Stimulated activated naive CD4-positive, alpha-beta T cell treated with Interleukin-2 at 50 U/mL for 16 hours (primary cell): ENCODE measurements at places on chromosomes 12 and 14.
A peak's percentile ranks its signal among the peaks of the same experiment; 100 is the strongest.

DNA sequence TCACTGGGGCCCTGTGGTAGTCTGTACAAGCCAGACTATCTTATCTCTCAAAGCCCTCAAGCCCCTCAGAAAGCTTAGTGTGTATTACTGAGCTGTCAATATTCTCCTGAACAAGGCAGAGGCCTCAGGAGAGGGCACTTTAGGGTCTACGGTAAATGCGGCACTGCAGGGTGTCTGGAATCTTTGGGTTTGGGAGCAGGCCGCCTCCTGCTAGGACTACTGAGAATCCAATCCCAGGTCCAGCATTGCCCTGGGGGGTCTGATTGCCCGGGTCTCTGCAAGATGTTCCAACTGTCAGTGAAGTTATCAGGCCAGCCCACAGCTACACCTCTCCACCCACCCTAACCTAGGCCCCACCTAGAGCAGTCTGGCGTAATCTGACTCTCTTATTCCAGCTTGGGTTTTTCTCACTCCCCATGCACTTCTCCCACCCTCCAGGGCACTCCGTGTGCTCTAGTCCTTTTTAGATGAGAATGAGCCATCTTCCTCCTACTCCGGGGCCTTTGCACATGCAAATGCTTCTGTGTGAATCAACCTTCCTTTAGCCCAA is 4.3 kb upstream of the ZFP36L1 start:
- DNase-seq = no peak

- DNase-seq = no peak
Observed at GRCh38 chr12:101782273-101782731, 43.0 kb upstream of the SYCP3 start.

DNA sequence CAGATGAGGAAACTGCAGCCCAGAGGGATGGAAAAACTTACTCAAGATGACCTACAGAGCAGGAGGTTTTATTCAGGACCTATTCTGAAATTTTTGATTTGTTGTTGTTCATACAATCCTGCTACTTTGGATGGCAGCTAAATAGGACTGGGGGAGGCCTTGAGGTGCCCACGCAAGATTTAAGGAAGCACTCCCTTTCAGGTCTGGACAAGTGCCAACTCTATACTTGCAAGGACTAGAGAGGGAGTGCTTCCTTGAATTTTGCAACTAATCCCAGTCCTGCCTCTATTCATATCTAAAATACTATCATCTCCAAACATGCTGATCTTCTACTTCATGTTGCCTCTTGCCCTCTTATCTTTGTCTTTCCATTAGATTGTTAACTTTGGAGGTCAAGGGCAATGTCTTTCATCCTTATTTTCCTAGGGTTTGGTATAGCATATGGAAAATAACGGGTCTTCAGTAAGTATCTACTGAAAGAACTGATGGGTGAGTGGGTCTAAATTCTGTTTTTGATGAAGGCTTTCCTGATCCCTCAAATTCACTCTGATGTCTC is 28.6 kb upstream of the PPM1H start:
- no peak for DNase-seq

DNA sequence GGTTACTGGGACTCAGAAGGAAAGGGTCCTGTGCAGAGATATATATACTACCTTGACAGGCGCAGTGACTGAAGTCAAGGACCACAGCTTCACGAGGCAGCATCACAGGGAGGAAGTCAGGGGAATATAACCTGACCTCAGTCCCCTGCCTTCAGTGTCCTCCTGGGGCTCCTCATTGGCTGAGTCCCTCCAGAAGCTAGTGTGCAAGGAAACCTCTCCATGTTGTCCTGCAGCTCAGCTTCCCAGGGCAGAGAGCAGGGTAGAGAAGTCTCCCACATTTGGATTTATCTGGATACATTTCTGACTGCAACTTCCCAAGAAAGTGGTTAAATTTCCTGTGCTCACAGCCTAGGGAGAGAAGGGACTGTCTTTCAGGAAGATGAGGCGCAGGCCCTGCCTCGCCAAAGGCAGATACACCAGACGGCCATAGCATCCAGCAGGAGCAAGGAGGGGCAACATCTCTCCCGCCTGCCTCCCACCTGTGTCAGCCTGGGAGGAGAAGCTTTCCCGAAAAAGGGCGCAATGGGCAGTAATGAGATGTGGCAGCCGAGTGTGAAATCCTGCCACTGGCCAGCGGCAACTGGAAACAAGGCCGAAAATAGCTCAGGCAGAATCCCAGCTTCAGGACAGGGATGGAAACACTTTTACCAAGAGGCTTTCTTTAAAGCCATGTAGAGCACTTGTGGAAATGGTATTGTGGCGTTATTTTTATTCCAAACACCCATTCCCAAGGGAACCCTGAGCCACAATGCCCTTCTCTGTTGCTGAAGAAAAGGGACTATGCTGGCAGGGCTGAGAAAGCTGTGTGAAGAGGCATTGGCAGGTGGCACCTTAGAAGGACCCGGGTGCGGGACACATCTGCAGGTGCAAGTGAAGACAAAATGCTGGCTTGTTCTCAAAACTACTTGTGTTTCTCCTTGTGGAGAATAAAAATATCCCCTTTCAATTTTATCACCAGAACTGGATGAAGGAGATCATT is 54.9 kb upstream of the HIF1A start:
- DNase-seq = no peak

- DNase-seq = no peak
Observed at GRCh38 chr12:124610629-124611558, 43.5 kb upstream of the NCOR2 start.

GRCh38 chr14:69695322-69696203 is 71.4 kb upstream of the SRSF5 start:
- no peak for DNase-seq

- no peak for DNase-seq
Observed at GRCh38 chr12:74169607-74170006, 368.0 kb upstream of the ATXN7L3B start.

DNA sequence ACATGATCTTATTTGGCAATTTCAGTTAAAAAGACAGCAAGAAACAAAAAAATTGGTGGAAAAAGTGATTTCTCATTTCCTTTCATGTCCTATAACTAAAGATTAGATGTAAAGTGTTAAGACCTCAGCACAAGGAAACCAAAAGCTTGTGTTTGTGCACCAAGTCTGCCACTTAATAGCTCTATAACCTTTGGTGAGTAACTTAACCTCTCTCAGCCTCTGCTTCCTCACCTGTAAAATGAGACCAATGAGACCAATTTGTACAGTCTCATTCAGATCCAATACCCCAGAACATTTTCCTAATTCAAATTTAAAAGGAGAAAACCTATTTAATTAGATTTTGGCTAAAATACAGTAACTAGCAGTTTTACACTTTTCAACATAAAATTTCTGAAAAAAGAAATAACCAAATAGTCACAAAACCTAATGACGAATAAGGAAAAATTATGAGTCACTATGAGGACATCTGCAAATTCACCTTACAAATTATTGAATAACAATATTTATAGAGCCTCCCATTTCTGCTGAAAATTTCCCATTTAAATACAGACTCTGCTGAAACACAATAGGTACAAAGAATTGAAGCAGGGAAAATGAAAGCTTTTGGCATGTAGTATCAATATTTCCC is 71.1 kb downstream of the EPS8 start:
- no peak for DNase-seq

DNA sequence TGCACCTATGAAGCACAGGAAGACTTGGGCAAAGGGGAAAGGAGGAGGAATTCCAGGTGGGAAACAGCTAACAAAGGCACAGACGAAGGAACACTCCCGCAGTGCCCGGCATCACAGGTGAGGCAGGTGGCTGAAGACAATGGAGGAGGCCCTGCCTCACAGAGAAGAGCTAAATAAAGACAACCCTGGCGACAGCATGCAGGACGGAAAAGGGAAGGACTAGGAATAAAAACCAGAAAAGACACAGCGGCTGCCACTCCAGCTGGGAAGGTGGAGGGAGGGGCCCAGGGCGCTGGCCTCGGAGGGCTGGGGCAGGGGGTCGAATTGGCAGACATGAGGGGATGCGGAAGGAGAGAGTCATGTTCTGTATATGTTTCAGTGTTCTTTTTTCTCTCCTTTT is 43.0 kb upstream of the ANO2 start:
- DNase-seq = no peak

DNA sequence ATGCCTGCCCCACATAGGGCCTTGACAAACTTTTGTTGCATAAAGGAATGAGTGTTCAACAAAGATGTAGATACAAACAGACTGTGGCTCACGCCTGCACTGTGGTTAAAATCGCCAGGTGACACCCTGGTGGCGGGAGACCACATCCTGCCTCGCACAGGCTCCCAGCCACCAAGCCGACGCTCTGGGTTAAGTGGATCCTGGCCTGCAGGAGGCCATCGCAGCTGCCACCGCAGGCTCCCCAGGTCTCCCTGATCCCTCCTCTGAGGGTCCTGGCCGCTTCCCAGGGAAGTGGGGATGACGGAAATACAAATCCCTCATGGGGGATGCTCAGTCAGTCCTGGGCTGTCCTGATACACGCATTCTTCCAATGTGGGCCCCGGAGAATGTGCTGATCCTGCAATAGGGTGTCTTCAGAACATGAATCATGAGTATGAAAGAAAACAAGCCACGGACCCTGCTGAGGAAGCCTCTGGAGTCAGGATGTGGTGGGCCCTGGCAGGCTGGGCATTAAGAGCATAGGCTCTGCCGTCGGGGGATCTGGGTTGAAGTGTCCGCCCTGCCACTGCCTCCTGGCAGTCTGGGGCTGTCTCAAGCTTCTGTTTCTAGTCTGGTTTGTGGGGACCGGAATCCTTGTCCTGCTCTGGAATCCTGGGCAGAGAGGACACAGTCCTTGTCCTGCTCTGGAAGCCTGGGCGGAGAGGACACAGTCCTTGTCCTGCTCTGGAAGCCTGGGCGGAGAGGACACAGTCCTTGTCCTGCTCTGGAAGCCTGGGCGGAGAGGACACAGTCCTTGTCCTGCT is 53.5 kb upstream of the BEGAIN start:
- DNase-seq = peak; percentile 60

- DNase-seq = no peak
Observed at GRCh38 chr12:102483466-102483865, 3.1 kb upstream of the IGF1 start.

DNA sequence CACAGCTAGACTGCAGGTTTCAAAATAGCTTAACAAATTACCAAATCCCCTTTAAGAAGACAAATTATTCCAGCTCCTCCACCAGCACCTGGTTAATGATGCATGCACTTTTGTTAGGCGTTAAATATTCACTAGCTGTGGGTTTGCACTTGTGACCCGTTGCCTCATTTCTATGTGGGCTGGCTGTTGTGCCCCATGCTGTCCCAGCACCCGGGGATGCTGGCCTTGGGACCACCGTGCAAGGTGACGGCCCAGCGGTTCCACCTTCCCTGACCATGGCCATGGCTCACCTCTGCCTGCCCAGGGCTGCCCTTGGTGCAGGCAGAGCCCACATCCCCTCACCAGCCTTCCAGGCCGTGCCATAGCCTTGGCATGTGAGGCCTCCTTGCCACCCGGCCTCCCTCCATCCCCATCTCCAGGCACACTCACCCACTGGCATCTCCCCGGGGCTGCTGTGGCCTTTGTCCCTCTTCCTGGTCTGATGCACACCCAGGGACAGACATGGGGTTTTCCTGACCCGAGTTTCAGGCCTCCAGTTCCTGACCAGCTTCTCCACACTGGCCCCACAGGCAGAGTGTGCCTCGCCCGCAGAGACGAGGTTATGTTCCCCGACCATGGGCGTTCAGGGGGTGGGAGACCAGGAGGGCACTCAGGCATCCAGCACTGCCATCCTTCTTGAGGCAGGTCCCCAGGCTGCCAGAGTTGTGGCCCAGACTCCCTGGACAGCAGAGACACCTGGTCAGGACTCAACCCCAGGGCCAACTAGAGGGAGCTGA is 20.3 kb upstream of the C14orf180 start:
- DNase-seq = no peak

DNA sequence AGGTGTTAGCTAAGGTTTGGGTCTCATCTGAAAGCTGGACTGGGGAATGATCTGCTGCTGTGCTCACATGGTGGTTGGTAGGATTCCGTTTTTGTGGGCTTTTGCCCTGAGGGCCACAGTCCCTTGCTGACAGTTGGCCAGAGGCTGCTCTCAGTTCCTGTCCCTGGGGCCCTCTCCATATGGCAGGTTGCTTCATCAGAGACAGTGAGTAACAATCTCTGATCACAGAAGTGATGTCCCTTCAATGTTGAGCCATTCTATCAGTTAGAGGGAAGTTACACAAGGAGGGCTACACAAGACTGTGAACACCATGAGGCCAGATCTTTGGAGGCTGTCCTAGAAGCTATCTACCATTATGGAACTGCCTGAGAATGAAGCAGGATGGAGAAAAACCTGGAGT is 137.2 kb downstream of the AACS start:
- DNase-seq = no peak

DNA sequence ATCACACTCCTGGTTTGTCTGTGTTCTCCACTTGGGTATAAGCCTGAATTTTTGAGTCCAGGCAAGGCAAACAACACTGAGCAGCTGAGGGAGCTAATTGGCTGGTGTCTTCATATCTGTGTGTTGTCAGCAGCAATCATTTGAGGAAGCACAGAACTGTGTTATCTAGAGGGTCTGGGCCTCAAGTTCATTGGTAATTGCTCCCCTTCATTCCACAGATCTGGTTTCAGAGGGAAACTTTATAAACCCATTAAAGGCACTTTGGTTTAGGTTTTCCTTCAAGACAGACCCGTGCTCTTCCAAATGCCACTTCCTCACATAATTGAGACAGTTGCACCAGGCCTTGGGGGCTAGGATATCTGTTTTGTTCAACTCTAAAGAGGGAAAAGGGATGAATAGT is 5.6 kb downstream of the DACT1 start:
- DNase-seq = no peak

DNA sequence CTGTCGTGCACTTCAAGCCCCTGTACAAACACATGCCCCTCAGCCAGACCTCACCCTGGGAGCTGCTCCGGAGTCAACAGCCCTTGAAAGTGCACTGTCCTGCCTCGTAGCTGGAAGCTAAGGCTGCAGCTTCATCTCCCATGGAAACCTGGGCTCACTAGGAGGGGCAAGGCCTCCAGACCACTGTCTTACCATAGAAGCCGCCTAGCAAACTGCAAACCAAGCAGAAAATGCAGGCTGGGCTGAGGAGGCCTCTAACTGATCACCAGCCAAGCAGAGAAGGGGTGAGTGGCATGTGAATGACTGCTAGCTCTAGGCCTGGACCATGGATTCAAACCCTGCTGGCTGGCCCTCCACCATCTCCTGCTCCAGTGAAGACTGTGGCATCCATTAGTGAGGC is 340.2 kb downstream of the CACNA1C start:
- DNase-seq = no peak

DNA sequence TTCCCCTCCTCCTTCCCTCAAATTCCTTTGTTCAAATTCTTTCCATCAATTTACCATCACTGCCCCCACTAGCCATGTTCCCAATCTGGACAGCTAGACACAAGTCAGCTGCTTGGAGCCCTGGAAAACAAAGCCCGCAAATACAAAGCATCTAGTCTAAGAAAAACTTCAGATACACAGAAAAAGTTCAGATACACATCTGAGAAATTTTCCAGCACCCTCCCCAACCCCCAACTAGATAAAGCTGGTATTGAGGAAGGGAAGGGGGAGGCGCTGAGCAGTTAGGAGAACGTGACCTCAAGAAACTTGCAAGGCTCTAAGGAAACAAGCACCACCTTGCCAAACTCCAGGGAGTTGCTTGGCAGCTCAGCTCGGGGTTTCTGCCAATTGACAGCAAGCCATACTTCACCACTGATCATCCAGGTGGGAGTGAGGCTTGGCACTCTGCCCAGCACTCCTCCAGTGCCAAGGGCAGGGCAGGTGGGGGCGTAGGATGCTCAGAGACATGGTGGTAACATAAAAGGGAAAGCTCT is 5.1 kb upstream of the CNIH1 start:
- DNase-seq = no peak

GRCh38 chr12:53115891-53116648 is 12.8 kb downstream of the SOAT2 start:
- no peak for DNase-seq

- no peak for DNase-seq
Observed at GRCh38 chr12:23756416-23756815, 193.1 kb downstream of the SOX5 start.
